ENCODE measurements at places on chromosomes 3 and 15.

- no peak for DNase-seq
Observed at GRCh38 chr3:94137377-94137776, 74.5 kb downstream of the NSUN3 start.

- no peak for DNase-seq
Observed at GRCh38 chr3:69648126-69648525, 91.1 kb upstream of the MITF start.

- DNase-seq, result no peak
Observed at GRCh38 chr3:65729973-65730372, 308.7 kb downstream of the MAGI1 start.

GRCh38 chr3:113521981-113522380 lies 7.0 kb upstream of the SPICE1 start:
- no peak for DNase-seq

- no peak for DNase-seq
Observed at GRCh38 chr15:75008221-75008625, 12.9 kb downstream of the SCAMP5 start.

DNA sequence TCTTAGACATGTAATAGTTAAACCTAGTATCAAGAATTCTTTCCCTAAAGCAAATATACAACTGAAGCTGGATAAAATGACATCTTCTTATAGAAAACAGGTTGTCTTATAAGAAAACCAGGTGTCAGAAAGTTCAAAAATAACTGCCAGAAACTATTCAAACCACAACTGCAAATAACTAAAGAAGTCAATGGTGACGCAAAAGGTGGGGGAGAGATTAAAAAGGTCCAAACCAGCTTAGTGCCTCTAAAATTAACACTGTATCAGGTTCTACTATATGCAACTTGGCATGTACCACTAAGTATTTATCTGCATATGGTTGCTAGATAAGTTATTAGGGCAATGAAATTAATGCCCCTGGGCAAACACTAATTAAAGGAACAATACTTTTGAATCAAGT lies 136.8 kb downstream of the TBL1XR1 start:
- no peak for DNase-seq

- no peak for DNase-seq
Observed at GRCh38 chr3:195319060-195319459, 48.1 kb upstream of the XXYLT1 start.

GRCh38 chr3:133135306-133135705 lies 97.1 kb downstream of the TMEM108 start:
- DNase-seq, result no peak

DNA sequence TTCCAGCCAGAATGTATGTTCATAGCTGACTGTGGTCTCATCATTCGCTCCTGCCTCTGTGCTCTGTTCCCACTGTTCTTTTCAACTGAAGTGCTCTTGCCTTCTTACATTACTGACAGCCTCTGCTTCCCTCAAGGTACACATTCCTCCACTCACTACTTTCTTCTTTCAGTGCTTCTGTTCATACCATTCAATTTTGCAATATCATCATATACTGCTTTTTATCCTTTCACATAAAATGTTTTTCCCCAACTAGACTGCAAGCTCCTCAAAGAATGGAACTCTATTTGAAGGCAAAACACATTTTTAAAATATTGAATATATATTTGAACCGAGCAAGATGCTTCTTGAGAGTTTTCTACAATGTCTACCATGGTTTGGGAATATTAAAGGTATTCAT lies 291.1 kb downstream of the CTNNB1 start:
- DNase-seq, result no peak

- no peak for DNase-seq
Observed at GRCh38 chr3:40414270-40414669, 27.3 kb downstream of the ENTPD3 start.

DNA sequence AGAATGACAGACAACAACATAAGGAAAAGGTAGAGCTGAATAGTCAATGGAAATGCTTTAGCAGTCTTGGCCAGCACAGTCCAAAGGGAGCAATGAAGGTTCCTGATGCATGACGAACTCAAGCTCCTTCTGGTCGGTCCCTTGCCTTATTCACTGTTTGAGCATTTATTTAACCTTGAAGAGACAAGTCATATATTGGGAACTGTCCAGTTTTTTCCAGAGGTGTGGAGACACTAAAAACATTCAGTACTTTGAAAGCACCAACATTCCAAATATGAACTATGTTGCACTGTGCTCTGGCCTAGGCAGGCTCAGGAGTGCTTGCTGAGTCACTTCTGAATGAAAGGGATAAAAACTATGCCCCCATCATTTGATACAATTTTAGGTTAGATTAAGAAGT lies 384.8 kb downstream of the MECOM start:
- DNase-seq, result no peak

GRCh38 chr3:187594272-187594671 lies 75.9 kb downstream of the SST start:
- no peak for DNase-seq

DNA sequence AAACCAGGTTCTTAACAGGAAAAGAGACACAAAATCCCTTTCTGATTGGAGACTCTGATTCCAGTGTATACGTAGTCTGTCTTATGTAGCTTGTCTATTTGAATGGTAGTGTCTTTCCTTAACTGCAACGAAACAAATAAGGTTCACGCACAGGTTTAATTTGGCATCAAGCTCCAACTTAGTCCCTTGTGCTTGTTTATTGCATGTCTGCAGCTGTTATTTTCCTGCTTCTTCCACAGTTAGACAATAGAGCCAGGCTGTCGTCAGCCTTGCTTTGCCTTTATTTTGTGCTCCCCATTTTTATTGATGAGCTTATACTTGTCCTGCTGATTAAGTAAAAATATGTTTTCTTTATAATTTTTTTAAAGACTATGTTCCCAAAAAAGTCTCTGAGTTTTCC lies 152.7 kb upstream of the CDIN1 start:
- DNase-seq, result no peak

DNA sequence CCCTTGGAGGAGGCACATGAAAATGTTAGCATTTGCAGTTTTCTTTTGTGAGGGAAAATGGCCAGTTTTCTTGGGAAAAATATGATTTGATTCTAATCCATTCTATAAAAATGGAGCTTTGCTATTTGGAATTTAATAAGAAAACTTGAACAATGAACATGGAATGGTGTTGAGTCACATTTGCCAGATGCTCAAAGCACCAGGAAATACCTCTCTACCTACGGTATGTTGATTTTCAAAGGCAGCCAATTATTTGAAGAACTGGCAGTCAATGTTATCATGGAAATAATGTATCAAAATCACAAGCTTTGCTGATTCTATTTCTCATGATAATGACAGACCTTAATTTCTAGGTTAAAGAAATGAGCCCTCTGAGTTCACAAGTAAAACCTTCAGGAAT lies 14.9 kb downstream of the NME9 start:
- DNase-seq, result no peak

- DNase-seq, result no peak
Observed at GRCh38 chr15:27046880-27047279, 75.9 kb downstream of the GABRG3 start.

GRCh38 chr3:55668359-55668758 lies 181.3 kb upstream of the WNT5A start:
- no peak for DNase-seq

DNA sequence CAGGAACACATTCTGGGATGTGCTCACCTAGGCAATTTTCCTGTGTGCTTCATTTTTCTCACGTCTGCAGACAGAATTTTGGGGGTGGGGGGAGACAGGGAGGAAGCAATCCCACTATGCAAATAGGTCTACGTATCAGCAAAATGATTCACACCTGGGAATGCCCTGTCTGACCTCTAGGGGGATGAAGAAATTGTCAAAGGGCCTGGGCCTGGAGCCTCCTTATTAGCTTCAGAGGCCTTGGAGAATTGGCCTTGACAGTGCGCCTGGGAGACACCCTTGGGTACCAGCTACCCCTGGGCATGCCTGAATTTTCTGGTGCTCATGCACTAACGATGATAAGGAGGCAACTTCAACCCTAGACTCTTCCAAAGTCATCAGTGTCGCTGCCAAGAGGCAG lies 207.5 kb downstream of the CADPS start:
- DNase-seq, result no peak

DNA sequence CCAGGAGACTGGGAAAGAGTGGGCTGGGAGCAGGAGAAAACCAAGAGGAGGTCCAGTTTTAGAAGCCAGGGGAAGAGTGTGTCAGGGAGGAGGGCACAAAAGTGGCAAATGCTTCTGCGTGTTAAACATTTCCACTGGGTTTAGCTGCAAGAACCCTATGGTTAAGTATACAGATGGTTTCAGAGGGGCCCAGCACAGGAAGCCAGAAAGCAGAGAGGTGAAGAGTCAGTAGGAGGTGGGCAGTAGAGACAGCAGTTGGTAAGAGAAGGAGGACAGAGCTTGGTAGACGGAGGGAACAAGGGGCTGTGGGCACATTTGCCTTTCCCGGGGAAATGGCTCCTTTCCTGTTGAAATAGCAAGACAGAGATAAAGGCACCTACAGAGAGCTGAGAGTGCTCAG lies 133.8 kb downstream of the EPHB1 start:
- DNase-seq, result no peak

DNA sequence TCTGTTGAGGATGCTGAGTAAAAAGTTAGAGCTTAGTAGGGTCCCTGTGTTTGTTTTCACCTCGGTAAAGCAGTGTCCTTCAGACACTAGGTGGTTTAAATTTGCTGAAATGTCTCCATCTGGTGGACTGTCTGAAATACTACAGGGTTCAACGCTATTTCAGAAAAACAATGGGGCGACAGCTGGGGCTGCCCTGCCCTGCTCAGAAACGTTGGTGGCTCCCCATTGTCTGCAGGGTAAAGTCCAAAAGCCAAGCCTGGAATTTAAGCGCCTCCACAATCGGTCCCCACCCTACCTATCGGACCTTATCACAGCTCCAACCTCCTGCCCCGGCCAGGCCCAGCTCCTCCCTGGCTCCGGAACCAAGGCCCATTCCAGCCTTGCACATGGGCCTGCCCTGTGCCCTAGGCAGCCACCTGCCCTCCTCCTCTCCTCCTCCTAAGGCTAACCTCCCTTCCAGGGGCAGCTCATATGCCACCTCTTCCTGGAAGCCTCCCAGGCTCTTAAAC lies 4.3 kb upstream of the TSEN2 start:
- no peak for DNase-seq

- no peak for DNase-seq
Observed at GRCh38 chr15:53836618-53837017, 77.2 kb upstream of the WDR72 start.

DNA sequence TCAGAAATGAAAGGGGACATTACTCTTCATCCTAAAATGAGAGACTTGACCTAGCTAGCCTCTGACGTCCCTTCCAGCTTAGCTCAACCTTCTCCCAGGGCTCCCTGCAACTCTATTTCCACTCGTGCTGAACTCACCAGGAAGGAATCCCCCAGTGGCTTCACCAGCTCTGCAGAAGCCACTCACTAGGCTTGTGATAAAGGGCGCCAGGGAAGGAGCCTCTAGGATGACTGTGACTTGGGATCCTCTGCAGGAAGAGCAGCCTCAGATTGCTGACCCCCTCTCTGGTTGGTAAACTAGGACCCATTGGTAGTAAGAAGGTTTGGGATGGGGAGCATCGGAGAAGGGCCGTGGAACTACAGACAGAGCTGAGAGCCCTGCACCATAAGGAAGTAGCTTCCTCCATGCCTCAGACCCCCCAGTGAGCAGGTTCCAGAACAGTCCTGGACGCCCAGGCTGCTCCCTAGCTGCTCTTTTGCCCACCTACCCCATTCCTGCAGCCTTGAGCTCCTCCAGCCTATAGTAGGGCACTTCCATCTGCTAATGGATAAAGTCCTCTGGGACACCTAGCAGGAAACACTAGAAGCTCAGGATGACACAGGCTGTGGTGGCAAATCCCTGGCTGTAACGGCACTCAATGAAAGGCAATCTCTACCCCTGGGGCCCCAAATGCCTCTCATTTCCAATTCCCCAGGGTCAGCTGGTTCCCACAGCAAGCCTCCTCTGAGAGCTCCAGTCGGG lies 26.0 kb downstream of the PLA2G4F start:
- no peak for DNase-seq

DNA sequence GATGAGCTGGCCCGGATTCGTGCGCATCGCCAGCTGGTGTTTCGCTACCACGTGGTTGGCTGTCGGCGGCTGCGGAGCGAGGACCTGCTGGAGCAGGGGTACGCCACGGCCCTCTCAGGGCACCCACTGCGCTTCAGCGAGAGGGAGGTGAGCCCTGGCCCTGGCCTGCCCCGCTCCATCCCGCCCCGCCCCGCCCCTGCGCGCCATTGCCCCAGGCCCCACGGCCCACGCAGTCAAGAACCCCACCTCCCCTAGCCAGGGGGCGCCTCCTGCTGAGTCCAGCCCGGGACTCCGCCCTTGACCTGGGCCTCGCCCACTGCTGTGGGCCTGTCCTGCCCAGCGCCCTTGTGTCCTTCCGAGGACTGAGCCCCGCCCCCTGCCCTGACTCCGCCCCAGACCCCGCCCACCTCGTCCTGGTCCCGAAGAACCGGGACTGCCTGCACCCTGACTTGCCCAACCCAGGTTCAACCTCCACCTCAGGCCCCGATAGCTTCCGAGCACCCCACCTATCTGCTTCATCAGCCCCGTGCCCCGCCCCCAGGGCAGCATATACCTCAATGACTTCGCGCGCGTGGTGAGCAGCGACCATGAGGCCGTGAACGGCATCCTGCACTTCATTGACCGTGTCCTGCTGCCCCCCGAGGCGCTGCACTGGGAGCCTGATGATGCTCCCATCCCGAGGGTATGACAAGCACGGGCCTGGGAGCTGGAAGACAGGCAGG lies 14.8 kb downstream of the NT5DC2 start:
- no peak for DNase-seq

DNA sequence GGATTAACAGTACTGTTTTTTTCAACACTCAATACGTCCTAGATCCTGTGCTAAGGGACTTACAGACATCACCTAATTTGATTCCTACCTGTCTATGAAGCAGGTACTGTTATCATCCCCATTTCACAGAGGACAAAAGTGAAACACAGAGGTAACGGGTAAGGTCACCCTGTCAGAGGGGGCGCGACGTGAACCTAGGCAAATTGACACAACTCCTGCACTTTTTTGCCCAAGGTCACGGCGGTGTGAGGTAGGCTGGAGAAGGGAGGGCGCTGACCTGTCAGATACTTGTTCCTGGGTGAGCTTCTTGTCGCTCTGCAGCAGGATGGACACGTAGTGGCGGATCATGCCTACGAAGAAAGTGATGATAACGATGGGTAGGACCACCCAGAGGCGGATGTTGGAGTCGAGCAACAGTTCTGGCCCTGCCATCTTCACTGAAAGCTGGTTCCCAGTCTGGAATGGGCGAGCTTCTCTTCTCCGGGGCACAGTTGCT lies 363 bp downstream of the EMC3 start:
- no peak for DNase-seq
